T-cell (primary cell): ENCODE measurements at places on chromosomes 3 and 15.

DNA sequence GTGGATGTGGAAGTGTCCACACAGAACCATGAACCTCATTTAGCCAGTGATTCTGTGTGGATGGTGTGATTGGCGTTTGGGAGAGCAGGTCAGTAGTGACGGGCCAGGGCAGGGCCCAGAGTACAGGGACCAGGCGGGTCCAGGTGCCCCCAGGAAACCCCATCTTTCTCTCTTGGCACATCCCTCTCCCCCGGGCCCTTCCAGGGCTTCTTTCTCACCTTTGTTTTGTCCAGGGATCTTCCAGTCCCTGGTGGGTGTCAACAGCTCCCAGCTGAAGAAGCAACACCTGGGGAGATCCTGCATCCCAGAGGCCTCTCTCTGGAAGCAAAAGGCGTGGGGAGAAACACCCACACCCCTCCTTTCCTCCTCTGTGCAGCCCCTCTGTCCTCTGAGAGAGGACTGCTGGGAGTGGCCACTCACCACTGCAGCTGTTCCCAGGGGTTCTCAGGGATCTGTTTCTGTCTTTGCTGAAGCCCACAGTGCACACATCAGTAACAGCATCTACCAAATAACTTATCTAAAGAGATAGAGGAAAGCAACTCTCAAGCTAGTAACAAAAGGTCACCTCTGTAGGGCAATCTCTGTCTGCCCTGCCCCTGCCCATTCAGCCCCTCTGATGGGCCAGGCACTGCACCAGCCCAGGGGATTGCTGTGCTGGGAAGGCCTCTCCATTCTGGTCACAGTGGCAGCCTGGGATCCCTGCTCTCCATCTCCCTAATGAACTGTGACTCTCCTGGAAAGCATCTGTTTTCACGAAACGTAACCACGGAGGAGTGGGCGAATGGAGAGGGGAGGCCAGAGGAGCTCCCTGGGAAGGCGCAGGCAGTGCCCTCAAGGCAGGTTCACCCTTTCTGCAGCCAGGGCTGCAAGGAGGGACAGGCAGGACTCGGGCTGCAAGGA, 98.3 kb upstream of the ALDH1A3 start:
- no peak for DNase-seq

DNA sequence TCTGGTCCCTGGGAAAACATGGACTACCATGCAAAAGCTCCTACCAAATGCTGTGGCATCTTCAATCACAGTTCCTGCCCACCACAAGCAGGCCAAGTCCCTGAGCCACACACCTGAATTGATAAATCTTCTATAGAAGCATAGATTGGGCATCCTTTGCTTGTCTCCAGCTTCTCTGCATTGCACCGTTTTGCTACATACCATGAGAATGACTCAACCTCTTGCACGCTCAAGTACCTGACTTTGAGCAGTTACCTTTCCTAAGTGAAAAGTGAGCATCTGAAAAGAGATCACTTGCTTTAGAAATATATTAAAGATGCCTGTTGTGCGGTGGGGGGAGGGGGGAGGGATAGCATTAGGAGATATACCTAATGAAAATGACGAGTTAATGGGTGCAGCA, 31.3 kb downstream of the GATM start:
- DNase-seq, result no peak

GRCh38 chr3:66671291-66671690, 170.5 kb upstream of the LRIG1 start:
- peak; percentile 17 for DNase-seq

DNA sequence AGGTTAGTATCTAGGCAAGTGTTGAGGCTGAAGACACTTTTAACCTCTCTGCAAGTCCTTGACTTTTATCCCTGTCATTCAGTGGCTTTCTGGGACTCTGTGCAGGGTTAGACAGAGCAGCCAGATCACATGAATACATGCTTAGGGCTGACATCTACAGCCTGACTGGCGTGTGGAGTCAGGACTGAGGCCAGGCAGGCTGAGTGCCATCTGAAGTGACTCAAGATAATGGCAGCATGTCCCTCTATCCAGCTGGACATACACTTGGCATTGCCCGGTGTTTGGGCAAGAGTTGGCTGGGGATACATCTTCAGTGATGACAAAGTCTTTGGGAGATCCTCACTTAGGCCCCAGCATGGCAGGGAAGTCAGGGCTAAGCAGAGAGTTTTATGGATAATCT, 22.4 kb downstream of the DUOX2 start:
- DNase-seq, result no peak

DNA sequence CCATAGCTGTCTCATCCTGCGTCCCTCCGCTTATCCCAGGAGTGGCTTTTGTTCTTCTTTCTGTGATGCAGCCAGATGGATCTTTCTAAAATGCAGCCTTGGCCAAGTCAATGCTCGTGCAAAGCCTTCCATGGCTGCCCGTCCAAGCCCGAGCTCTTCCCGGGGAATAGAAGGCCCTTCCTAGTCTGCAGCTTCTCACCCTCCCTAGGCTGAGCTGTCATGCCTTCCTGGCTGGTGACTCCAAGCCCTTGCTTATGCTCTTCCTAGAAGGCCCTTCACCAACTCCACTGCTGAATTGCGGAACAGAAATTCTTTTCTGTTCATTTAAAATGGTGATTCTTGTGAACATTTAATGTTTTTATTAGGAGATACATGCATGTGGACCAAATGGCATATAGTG, 95.9 kb downstream of the SMAD6 start:
- no peak for DNase-seq

- no peak for DNase-seq
Measured at GRCh38 chr15:68765602-68766368, 54.9 kb downstream of the ANP32A start.

DNA sequence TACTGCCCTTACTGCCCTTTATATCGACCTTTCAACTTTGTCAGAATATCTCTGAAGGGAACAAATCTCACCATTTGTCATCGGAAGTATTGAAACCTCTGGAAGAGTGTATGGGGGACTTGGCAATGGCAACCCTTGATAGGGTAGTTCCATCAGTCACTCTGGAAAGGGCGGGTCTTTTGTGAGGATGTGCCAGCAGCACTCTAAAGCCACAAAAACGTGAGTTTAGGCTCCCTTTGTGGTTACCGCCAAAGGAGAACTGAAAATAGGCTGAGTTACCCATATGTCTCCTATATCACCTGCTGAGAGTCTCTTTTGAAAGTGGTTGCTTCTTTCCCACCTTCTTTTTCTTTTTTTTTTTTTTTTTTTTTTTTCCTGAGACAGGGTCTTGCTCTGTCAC, 296.8 kb upstream of the CHRM5 start:
- DNase-seq, result no peak

GRCh38 chr3:29463304-29463703, 182.4 kb downstream of the RBMS3 start:
- DNase-seq, result no peak

GRCh38 chr3:128603811-128604775, 46.5 kb downstream of the RPN1 start:
- DNase-seq, result no peak

DNA sequence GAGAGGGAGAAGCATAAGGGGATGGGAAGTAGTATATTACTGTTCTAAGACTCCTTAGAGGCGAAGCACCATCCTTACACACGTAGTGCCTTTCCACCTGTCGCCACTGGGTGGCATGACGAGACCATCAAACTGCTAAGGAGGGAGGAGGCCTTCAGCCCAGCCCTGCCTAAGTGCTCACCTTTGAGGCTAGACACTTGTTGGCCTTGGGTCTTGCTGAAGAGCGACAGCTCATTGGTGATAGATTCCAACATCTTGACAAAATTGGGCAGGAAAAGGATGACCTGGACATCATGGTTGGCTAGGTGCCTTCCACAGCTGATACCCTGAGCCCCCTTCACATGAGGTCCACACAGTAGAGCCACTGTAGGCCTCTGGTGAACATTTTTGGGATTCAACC, 19.6 kb downstream of the CLK3 start:
- peak; percentile 51 for DNase-seq

GRCh38 chr3:145959457-145960088, 201.4 kb downstream of the PLOD2 start:
- no peak for DNase-seq

- DNase-seq, result no peak
Measured at GRCh38 chr3:2784627-2785026, 325.5 kb downstream of the IL5RA start.

- DNase-seq, result no peak
Measured at GRCh38 chr15:71219645-71220044, 104.4 kb downstream of the THSD4 start.

- DNase-seq, result peak; percentile 79
Measured at GRCh38 chr3:49165771-49166751, at the start of gene CCDC71. TSS of gene CCDC71 (minus strand) at chr3:49166331. CDS start at chr3:49164208, 2,123 bp downstream.

GRCh38 chr15:67777071-67777470, 48.2 kb upstream of the SKOR1 start:
- DNase-seq, result no peak

DNA sequence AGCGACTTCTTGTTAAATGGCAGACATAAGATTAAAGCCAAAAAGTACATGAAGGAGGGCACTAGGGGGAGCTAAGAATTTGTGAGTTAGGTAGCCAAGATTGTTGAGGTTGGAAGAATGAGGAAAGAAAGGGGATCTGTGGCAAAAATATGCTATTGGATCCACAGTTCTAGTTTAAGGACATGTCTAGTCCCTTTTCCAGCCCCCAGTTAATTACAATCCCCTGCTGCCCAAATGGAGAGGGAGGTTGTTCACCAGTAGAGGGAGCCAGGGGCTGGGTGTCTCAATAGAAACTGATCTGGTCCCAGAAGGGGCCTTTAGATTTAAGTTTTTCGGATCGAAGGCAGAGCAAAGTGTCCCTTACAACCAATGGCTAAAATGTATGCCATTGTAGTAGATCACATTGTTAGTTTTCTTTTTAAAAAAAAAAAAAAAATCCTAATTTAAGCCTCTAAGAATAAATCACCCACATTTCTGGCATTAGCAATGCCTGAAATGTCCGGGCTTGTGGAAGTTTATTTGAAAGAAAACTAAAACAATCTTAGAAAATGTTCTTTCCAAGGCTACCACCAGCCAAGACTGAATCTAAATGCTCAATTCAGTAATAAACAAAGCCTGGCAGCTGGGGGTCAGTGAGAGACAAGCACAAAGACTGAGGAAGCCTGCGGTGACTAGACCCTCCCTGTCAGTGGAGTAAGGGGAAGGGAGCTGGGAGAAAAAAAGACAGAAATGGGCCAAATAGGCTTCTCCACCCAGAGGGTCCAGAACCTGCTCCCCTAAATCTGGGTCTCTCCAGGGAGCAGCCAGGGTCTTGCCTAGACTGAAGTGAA, 7.1 kb downstream of the COL8A1 start:
- DNase-seq, result no peak

GRCh38 chr15:73028831-73029451, 23.3 kb upstream of the NEO1 start:
- no peak for DNase-seq

- no peak for DNase-seq
Measured at GRCh38 chr15:96350934-96351724, 20.6 kb downstream of the NR2F2 start.

- peak; percentile 30 for DNase-seq
Measured at GRCh38 chr3:25663869-25664811, 567 bp downstream of the TOP2B start.

DNA sequence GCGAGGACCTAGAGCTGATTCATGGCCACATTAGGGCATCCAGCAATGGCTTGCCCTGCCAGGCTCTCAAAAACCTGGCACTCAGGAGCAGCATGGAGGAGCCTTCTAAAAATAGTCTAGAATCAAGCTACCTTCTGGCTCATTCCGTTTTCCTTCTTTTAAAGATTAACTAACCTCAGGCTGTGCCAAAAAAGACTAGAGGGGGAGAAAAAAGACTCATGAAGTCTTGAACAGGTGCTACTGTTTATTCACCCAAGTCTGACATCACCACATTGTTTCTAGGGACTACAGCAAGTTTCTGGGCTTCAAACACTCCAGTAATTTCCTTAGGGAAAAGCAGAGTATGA, 125.8 kb downstream of the TNIK start:
- no peak for DNase-seq

- DNase-seq, result no peak
Measured at GRCh38 chr3:146817704-146818103, 212.6 kb upstream of the PLSCR5 start.

- no peak for DNase-seq
Measured at GRCh38 chr3:24378313-24378712, 116.3 kb downstream of the THRB start.

DNA sequence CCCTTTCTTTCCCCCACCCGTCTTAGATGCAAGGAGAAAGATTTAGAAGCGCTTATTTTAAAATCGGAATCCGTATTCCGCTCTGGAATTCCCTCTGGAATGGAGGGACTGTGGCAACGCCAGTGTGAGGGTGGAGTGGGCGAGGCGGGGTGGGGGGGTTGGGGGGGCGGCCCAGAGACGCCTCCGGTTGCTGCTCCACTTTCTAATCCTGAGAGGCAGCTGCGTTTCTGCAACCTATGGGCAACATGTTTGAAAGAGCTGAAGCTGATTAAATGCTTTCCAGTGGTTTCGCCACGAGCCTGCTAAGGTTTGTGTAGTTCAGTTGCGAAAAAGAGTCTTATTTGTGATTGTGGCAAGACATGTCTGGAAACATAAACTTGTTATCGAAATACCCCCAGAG, at the start of gene CCK:
TSS of gene CCK (minus strand) at position 101 of the 400 bp plus-strand sequence. CDS start 2,555 bp downstream, outside the sequence.
- DNase-seq, result no peak

DNA sequence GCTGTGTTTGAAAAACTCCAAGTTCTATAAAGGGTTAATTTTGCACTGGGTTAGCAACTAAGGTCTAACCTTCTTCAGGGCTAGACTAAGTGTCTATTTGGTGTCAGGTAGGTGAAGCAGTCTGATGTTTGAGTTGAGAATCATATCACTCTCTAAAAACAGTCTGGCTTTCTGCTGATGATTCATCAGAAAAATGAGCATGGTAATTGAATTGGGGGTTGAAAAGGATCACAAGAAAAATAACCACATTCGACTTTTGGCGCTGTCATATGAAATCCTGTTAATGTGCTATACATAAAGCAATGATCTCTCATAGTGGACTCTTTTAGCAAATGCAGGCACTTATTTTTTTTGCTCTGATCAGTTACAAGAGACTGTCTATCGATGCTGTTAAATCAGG, 242.2 kb upstream of the AZI2 start:
- no peak for DNase-seq

DNA sequence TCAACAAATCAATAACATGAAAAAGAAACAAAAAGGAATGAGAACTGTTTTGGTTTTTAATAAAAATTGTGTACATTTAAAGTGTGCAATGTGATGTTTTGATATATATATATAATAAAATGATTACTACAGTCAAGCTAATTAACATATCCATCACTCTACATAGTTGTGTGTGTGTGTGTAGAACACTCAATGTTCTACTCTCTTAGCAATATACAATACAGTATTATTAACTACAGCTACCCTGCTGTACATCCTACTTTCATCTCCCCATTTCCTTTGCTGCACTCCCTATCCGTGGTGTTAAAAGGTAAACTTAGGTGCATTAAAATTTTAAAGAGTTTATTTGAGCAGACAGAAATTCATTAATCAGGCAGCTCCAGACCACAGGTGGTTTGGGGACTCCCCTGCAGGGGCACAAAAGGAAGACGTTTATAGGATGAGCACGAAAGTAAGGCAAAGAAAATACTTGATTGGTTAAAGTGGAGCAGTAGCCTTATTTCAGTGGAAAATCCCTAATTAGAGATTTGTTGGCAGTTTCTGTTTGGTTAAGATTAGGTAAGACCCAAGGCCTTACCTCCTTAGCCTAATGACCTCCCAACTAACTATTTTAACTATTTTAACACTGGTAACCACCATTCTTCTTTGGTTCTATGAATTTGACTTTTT, 61.8 kb upstream of the SNRK start:
- DNase-seq, result no peak
